Stimulated activated CD8-positive, alpha-beta memory T cell treated with anti-CD3 and anti-CD28 coated beads, Interleukin-7, amount 100 ng/mL, for 48 hours (primary cell): ENCODE measurements at places on chromosomes 2 and 18.
A peak's percentile ranks its signal among the peaks of the same experiment; 100 is the strongest.

DNA sequence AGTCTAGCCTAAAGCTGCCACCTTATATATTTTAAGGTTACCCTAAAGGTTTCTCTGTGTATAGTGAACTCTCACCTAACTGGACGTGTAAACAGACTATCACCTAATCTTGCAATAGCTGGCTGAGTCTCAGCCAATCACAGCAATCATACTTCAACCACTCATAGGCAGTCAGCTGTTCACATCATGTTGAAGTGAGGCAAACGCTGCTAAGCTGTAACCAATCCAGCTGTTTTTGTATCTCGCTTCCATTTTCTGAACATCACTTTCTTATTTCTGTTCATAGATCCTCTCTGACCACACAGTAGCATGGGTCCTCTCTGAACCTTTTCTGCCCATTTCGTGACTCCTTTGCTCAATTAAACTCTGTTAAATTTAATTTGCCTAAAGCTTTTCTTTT, 468.2 kb upstream of the POU3F3 start:
- DNase-seq: no peak

- peak; percentile 92 for DNase-seq
These were observed 5.3 kb downstream of the CD8A start for GRCh38 chr2:86785456-86785855.

DNA sequence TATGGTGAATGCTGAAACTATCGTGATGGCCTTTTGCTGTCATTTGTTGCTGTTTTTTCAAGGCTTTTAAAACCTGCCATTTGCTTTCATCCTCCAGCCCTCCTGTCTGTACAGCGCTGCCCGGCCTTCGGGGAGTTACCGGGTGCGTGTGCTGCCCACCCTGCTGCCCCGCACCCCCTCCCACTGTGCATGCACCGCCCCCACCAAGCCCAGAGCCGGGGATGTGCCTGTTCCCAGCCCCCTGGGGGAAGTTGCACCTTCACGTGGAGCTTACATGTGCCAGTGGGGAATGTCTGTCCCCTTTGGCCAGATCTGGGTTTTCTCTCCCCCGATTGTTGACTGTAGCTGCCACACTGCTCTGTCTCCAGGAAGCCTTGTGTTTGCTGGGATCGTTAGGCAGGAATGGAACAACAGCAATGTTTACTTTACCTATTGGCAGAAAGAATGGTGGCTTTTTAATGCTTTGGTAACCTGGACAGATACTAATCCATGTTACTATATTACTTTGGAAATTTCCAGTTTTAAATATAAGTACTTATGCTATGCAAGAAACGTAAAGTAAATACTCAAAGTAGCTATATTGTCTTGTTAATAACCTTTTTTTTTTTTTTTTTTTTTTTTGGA, 64.8 kb upstream of the RBM44 start:
- no peak for DNase-seq

GRCh38 chr2:207244971-207245925, 79.5 kb upstream of the KLF7 start:
- DNase-seq: no peak

- no peak for DNase-seq
These were observed 19.4 kb downstream of the SLC39A6 start for GRCh38 chr18:36109737-36110136.
